ENCODE measurements at places on chromosomes 3 and 15.

DNA sequence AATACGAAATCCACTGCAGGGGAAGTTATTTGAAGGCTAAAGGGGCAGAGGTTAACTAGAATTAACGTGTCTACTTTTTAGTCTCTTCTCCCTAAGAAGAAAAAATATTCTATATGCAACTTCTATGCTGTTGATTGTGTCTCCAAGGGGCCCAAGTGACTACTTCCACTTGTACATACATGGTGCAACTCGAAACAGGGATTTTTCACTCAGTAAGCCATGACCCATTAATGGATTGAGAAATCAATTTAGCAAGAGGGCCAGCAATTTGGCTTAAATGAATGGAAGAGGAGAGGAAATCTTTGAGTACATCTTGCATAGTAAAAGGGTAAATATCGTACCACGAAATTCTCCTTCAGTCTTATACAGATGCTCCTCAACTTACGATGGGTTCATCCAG, 151.1 kb upstream of the HES1 start:
- DNase-seq: no peak

- no peak for DNase-seq
These were observed 563.7 kb downstream of the NSUN3 start for GRCh38 chr3:94626573-94626972.

DNA sequence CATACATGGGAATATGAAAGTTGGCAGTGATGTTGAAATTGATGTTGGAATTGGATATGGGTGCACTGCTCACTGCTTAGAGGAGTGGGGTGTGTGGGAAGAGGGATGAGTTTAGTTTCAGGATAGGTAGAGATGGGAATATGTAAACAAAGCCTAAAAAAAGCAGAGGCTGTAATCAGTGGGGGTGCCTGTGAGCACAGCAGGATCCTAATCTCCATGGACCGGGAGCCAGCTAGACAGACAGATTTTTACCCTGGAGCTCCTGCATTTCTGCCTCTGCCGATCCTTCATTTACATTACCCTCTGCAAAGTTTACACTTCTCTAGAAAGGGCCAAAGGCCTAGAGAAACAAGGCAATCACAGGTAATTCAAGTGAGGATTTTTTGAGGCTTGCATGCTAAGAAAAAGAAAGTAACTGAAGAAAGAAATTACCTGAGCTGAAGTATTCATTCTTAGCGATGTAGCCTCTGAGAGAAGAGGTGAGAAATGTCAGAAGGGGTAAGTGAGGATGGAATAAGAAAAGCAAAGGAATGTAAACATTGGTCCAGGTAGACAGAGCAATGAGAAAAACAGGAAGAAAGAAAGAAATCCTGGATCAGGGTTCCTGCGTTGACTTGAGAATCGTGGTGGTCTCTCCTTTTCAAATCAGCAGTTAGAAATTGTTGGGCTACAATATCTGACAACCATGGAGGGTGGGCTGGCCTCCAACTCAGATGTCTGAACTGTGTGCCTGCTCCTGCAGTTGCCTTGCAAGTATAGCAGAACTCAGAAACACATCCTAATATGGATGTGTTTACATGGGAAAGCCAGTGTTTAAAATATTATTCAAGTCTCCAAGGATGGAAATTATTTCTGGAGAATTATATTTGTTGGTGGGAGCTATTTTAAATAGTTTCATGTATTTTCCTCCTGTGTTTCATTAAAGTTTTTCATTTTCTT, 79.8 kb downstream of the CRTC3 start:
- DNase-seq: no peak

GRCh38 chr3:148211725-148212124, 486.0 kb upstream of the AGTR1 start:
- DNase-seq: no peak
